A673 (cell line): ENCODE measurements at places on chromosomes 1 and 21. TPM values are rescaled to one million over a fixed set of nuclear protein-coding genes. Genes with fewer than 3 reads are reported as not detected.

GRCh38 chr1:65940126-65940525 lies 147.4 kb downstream of the PDE4B start:
- DNase-seq: no peak

Gene HRNR
- not detected in 2 replicates for total RNA-seq

DNA sequence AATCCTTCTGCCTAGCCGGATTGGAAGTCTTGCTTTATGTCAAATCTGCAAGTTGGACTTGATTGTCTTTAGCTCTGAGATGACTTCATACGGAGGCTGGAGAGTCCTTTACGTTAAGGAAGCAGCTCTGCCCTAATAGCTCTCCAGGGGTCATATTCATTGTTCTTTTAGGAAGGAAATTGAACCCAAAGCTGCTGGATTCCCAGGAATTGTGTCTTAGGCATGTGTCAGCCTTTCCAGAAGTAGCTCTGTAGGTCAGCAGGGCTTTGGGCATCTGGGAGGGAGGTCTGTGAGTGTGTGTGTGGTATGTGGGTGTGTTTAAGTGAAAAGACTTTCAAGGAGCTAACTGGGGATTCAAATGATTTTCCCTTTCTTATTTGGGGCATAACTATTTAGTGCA lies 82.4 kb downstream of the ABCA4 start:
- DNase-seq: no peak

- no peak for DNase-seq
These were observed 4.8 kb upstream of the ANKRD65 start for GRCh38 chr1:1425753-1426495.

Gene RNU1-4
- 1,866 and 1,908 TPM in 2 replicates for total RNA-seq

GRCh38 chr21:30234643-30235042 lies 18.7 kb upstream of the CLDN8 start:
- DNase-seq: no peak

DNA sequence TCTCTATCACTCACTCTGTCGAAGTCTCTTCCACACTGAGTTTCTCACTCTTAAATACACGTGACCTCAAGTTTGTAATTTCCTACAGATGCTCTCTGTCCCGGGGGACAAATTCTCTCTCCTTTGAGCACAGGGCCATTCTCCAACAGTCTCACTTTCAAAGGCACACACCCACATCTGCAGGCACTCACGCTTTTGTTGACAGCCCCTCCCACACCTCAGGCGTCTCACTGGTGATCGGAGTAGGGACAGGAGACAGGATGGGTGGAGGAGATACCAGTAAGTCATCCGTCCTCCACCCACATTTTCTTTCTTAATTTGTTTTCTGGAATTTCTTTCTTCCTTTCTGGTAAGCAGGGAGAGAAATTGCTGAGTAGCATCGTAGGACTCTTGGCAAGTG lies 40.6 kb upstream of the GREM2 start:
- DNase-seq: no peak

Gene KLHL12
- total RNA-seq: 17.8 and 22.9 TPM in 2 replicates

Gene FCRL5
- not detected in 2 replicates for total RNA-seq

DNA sequence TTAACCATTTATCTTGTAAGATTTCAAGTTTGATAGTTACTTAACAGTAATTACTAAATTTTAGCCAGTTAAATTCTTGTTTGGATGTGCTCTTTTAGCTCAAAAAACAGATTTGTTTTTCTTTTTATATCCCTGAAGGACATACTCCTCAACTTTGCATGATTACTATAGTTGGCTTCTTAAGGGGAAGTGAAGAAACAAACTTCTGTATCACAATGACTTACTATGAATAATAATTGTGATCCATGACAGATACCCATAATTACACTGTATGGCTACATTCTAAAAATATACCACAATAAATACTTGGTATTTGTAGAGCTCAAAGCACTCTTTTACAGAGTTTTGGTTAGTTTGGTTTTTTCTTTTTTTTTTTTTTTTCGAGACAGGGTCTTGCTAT lies 55.8 kb downstream of the IARS2 start:
- DNase-seq: no peak

GRCh38 chr1:238404481-238404880 lies 513.8 kb upstream of the ZP4 start:
- no peak for DNase-seq

Gene MEX3A
- 90.0 and 92.5 TPM in 2 replicates for total RNA-seq

- no peak for DNase-seq
These were observed 918.2 kb upstream of the ADGRL2 start for GRCh38 chr1:80882553-80882952.

Gene MIXL1
- 0.39 TPM in 1 of 2 replicates, not detected in the other for total RNA-seq

Gene MEGF6
- 2.8 and 7.8 TPM in 2 replicates for total RNA-seq

DNA sequence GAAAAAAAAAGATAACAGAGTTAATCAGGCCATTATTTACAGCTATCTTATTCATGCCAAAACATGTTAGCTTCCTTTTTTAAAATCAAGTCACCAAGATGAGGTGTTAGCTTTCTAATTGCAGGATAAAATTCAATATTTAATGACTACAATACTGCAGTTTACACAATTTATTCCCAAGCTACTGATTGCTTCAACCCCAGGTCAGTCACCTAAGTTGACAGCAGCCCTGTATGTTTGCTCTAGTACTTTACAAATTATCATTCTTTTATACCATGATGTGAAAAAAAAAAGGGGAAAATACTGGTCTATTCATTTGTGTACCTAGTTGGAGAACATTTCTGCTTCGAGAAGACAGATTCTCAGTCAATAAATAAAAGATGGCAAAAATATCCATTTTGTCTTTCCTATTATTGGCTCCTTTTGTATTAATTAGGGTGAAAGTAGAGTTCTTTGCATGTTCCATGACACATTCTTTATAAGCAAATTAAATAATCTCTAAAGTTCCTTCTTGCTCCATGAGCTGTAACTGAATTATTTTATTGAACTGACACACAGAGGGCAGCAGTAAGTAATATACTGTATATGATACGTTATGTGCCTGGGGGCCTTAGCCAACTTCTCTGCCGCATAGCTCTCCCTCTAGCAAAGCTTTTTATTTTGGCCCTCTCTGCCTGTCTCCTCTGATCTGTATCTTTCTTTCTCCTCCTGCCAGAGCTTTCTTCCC lies 48.0 kb downstream of the DIPK1A start:
- no peak for DNase-seq

Gene FBXO44
- total RNA-seq: 19.3 and 28.2 TPM in 2 replicates

GRCh38 chr1:203596673-203597210 lies 29.9 kb upstream of the ATP2B4 start:
- DNase-seq: no peak

- no peak for DNase-seq
These were observed 87.0 kb downstream of the CEP350 start for GRCh38 chr1:180041582-180041981.

- DNase-seq: no peak
These were observed 44.9 kb downstream of the ARHGEF11 start for GRCh38 chr1:157000686-157001085.

Gene ESPN
- total RNA-seq: not detected in 2 replicates

GRCh38 chr1:227328405-227329019 lies 10.2 kb upstream of the CDC42BPA start:
- DNase-seq: no peak

Gene IPP
- total RNA-seq: 15.7 and 18.4 TPM in 2 replicates

- peak; percentile 44 for DNase-seq
These were observed 15.3 kb upstream of the NPHP4 start for GRCh38 chr1:6007318-6008083.

DNA sequence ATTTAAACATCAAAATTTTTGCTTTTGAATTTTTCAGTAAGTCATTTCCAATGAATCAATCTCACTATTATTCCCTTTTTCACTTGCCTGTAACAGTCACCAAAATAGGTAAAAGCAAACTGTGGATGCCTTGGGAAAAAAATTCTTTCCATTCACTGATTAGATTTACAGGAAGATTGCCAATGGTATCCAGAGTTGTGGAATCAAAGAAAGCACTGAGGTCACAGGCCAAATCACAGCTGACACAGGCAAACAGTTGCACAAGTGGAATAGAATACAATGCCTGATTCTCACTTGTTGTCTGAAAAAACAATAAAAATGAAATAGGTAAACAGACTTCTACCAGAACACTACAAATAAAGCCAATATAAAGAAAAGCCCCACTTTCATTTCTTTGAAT lies 48.4 kb downstream of the LTN1 start:
- no peak for DNase-seq

Gene PARS2
- 6.9 and 7.0 TPM in 2 replicates for total RNA-seq

- DNase-seq: peak; percentile 89
These were observed at the start of gene PRDX6 for GRCh38 chr1:173477286-173478093. Gene PRDX6 (plus strand): TSS chr1:173477335. CDS start chr1:173477398, 63 bp downstream.

GRCh38 chr1:56397811-56398231 lies 181.5 kb downstream of the PLPP3 start:
- DNase-seq: no peak

GRCh38 chr1:193416226-193417024 lies 230.0 kb upstream of the B3GALT2 start:
- DNase-seq: no peak

Gene LRRC71
- not detected in 2 replicates for total RNA-seq

Gene SUSD4
- not detected in 2 replicates for total RNA-seq

Gene GCSAML
- not detected in 2 replicates for total RNA-seq

Gene CYP4A11
- total RNA-seq: not detected in 2 replicates

DNA sequence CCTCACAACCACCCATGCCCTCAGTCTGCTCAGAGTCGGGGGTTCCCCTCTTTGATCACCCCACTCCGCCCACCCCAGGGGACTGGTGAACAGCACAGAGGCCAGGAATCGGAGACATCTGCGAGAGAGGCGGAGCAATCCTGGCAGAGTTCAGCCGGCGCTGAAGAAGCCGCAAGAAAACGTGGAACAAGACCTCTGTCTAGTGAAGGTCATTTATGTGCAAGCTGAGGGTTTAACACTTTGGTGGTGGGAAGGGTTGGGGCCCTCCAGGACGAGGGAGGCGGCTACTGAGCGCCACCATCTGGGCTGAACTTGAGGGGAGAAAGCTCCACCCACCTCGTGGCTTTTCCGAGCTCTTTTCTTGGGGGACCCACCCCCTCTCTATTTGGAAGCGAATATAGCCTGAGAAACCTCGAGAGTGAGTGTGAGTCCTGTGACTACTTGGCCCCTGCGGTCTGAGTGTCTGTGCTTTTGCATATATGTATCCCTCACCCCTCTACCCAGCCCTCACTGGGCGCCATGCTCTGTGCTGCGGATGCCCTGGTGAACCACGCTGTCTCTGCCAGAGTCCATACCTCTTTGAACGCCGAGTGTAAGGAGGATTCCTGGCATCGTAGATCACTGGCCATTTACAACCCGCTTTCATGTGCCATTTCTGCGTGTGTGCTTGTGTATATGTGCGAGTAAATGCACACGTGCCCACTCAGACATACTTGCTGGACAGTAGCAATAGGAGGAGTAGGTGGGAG lies 1.2 kb upstream of the EPHA10 start:
- DNase-seq: no peak

DNA sequence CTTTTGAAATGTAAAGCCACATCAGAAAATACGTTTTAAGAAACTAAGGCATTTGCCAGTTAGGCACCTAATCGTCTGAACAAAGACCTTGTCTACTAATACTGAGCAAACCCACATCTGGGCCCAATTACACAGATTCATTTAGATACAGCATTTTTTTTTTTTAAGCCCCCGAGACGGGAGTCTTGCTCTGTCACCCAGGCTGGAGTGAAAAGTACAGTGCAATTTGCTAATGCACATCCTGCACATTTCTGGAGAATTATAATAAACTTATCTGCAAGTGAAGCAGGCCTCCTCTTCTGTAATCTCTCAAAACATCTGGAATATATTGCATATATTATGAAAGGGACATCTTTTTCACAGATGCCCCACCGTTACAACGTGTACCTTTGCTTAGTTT lies 3.3 kb downstream of the RSRP1 start:
- peak; percentile 55 for DNase-seq

DNA sequence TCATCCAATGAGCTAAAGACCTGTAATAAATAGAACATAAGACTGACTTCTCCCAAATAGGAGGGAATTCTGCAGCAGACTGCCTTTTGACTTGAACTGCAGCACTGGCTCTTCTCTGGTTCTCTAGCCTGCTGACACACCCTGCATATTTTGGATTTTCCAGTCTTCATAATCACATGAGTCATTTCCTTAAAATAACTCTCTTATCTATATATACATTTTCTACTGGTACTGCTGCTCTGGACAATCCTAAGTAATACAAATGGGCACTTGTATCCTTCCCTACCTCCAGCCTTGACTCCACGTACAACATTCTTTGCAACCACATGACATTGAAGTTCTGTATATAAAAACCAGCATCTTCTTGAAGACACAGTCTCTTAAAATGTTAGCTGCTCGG lies 429.4 kb upstream of the TMPRSS15 start:
- DNase-seq: peak; percentile 1

Gene COL18A1
- total RNA-seq: 3.3 and 5.0 TPM in 2 replicates

Gene SGIP1
- 1.4 and 1.6 TPM in 2 replicates for total RNA-seq

Gene KIF21B
- total RNA-seq: 0.60 and 1.5 TPM in 2 replicates

Gene KRTAP19-3
- not detected in 2 replicates for total RNA-seq

Gene FBXO2
- total RNA-seq: 0.61 TPM in 1 of 2 replicates, not detected in the other

DNA sequence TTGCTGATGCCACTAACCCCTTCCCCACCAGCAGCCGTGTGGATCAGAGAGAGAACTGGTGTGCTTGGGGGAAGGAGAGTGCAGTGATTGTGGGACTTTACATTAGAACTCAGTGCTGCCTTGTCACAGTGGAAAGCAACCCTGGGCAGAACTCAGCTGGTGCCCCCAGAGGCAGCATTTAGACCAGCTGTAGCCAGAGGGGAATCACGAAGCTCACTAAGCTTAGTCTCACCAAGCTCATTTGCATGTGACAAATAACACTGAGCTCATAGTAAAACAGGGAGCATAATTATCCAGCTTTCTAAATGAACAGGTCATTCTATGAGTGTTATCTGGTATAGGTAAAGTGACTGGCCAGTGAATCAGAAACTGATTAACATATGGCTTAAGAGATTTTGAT lies 9.8 kb upstream of the SMAP2 start:
- DNase-seq: peak; percentile 70

Gene LCE3E
- not detected in 2 replicates for total RNA-seq

Gene SERPINC1
- total RNA-seq: not detected in 2 replicates

Gene ACTN2
- 34.2 and 39.4 TPM in 2 replicates for total RNA-seq

DNA sequence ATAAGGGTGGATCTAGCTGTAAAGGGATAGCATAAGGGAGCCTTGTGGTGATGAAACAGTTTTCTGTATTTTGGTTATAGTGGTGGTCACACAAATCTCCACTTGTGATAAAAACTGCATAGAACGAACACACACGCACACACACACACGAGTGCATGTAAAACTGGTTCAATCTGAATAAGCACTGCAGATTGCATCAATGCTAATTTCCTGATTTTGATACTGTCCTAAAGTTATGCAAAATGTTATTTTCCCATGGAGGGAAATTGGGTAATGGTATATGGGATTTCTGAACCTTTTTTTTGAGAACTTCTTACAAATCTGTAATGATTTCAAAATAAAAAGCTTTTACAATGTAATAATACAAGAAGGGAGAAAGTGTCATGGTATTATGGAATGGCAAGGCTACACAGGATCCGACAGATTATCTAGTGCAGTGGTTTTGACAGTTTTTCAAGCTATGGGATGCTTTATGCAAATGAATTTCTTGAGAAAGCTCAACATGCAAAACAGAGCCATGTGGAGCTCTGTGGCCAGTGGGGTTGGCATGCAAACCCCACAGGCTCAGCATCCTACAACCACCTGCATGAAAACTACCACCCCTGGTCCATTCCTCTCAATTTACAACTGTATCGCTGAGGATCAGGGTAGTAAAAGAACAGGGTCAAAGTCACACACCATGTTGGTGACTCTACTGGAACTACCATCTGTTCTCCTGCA lies 18.8 kb downstream of the SLC41A1 start:
- DNase-seq: no peak

- peak; percentile 9 for DNase-seq
These were observed 2.0 kb upstream of the B3GALT5 start for GRCh38 chr21:39610703-39611102.
